ENCODE measurements at places on chromosomes 16 and 17.

- DNase-seq, result no peak
These were observed 9.8 kb downstream of the MYO1C start for GRCh38 chr17:1482680-1483079.

- DNase-seq, result no peak
These were observed 184.8 kb downstream of the CCDC182 start for GRCh38 chr17:57560319-57560705.

DNA sequence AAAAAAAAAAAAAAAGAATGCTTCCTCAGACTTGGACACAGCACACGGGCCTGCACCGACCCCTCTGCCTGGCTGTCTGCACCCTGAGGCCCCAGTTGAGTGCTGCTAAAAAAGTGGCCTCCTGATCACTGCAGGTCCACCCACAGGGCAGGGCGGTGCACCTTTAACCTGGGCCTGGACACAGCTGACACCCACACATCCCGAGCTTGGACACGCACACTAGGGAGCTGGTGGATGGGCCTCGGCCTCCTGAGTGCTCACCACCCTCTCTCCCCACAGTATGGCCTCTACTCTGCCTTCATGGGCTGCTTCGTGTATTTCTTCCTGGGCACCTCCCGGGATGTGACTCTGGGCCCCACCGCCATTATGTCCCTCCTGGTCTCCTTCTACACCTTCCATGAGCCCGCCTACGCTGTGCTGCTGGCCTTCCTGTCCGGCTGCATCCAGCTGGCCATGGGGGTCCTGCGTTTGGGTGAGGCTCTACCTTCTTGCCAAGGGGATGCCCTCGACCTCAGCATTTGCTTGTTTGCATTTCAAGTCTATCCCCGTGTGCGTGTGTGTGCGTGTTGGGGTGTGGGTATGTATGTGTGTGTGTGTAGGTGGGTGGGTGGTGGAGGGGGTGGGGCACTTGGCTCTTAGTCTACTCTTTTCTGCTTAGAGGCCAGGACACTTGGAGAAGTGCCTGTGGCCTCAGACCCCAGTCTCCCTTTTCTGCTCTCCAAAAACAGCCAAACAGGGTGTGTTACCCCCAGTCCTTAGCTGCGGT lies 2.3 kb downstream of the SLC26A11 start:
- DNase-seq, result no peak

GRCh38 chr17:7235693-7236665 lies 1.7 kb upstream of the DVL2 start:
- DNase-seq, result no peak

- DNase-seq, result no peak
These were observed 107.7 kb downstream of the SEC14L1 start for GRCh38 chr17:77248216-77249114.

- DNase-seq, result peak; percentile 91
These were observed 1.8 kb downstream of the RAI1 start for GRCh38 chr17:17682737-17683680.

- no peak for DNase-seq
These were observed 17.3 kb downstream of the DHX38 start for GRCh38 chr16:72110662-72111615.

DNA sequence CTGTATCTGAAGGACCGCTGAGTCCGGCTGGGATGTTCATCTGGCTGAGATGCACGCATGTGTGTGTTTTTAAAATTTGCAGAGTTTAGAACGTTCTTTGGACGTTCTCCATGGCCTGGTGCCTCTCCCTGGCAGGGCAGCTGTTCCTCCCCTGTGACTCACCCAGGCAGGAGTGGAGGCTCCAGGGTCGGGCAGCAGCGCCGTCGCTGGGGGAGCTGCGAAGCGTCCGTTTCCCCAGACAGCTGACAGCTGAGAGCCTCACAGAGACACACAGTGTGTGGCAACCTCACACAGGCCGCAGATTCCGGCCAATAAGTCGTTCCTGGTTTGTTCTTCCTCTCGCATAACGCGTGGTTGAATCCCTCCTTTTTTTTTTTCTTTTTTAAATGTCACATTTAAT lies 80.6 kb downstream of the OR1D5 start:
- no peak for DNase-seq

DNA sequence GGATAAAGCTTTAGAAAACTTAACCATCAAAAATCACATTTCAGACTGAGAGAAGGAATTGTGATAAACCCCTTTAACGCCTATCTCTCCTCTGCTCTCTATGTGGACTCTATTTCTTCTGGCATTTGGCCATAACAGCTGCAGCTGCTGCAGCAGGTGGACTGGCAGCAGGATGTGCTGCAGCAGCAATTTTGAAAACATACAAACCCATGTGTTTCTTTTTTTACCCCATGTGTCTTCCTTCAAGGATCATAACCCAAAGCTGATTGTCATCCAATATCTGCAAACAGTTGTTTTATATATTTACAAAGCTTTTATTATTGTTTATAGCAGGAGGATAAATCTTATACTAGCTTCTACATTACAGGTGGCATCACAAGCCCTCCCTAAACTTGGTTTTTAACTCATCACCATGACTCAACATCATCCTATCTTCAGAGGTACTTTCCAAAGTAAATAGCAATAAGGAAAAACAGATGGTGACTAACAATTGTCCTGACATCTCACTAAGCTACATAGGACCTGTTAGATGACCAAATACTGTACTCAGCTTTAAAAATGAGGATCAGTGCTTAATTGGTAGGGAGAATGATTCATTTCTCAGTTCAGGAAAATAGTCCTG lies 14.5 kb upstream of the KRTAP9-2 start:
- peak; percentile 14 for DNase-seq

All from natural killer cell (primary cell).